ENCODE measurements at places on chromosomes 1 and 21.

- DNase-seq = peak; percentile 29
Observed at GRCh38 chr1:117658676-117659075, 52.8 kb downstream of the TENT5C start.

DNA sequence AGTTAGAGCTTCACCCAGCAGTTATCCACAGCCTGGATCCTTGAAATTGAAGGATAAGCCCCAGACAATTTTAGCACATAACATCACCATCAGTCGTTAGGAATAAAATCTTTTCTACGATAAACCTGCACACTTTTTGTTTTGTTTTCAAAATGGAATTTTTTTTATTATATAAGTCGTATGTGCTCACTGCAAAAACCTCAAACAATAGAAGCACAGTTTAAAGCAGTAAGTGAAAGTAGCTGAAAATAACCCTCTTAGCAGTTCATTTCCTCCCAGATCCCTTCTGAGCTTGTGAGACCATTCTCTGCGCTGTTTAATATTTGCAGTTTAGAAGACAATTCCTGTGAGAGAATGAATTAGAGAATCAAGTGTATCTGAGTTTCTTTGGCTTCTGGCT, 38.3 kb downstream of the ELK4 start:
- no peak for DNase-seq

DNA sequence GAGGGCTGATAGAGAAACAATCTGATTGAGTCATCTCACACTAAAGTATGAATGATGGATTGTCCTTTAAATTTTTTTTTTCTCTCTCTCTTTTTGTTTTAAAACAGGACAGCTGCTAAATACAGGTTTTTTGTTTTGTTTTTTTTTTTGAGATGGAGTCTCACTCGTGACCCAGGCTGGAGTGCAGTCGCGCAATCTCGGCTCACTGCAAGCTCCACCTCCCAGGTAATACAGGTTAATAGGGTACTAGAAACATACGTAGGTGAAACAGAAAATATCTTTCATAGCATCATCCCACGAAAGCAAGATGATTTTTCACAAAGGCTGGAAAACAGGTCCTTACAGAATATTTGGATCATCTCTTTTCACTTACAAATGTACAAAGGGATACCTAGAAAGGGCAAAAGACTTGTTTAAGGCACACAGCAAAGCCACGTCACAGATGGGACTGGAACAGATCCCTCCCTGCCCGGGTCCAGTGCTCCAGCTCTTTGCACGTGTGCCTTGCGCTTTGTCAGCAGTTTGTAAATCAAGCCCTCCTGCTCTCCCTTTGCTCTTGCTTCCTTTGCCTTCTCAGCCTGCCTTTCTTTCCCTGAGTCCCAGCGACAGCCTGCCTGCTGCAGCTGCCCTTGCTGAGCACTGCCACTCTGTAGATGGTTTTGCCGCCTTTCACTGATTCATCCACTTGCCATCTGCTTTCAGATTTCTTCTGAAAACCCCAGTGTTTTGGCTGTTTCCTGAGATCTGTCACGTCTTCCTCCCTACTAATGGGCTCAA, 171.3 kb upstream of the BEND5 start:
- no peak for DNase-seq

DNA sequence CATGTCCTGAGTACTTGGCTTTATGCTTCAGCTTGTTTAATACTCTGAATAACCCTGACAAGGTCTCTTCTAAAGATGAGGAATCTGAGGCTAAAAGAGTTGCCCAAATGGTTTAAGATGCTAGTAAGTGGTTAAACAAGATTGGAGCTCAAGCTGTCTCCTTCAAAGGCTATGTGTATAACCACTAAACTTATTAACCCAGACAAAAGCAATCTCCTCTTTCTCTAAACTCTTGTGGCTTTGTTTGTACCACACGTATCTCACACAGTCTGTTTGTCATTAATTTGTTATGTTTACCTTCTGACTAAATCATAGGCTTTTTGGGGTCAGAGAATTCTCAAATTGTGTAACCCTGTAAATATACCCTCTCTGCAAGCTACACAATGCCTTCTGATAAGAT, 89.9 kb downstream of the HMCN1 start:
- no peak for DNase-seq

- no peak for DNase-seq
Observed at GRCh38 chr1:145855426-145855948, 3.4 kb downstream of the PIAS3 start.

DNA sequence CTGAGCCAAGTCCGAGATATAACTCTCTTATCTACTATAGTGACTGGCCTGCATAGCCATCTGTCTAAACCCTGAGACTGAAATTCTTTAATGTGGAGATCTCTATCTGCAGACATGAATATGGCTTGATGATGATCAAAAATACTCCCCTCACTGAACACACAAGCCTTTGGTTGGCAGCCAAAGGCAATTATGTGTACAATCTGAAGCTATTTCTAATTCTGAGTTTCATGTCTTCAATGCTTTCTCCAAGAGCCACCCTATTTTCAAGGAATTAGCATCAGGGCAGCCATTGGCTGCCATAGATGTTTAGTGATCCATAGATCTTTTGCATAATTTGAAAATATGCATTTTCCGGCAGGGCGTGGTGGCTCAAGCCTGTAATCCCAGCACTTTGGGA, 168.2 kb downstream of the TGFB2 start:
- no peak for DNase-seq

GRCh38 chr1:64215576-64215975, 12.2 kb downstream of the UBE2U start:
- no peak for DNase-seq

- no peak for DNase-seq
Observed at GRCh38 chr1:7036386-7036785, 251.1 kb downstream of the CAMTA1 start.

DNA sequence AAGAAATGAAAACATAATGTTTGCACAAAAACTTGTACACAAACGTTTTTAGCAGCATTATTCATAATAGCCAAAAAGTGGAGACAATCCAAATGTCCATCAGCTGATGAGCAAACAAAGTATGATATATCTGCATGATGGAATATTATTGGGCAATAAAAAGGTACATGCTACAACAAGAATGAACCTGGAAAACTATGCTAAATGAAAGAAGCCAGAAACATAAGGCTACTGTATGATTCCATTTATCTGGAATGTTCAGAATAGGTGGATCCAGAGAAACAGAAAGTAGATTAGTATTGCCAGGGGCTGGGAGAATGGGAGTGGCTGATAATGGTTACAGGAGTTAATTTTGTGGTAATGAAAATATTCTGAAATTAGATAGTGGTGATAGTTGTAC, 19.0 kb downstream of the FBXO28 start:
- no peak for DNase-seq

DNA sequence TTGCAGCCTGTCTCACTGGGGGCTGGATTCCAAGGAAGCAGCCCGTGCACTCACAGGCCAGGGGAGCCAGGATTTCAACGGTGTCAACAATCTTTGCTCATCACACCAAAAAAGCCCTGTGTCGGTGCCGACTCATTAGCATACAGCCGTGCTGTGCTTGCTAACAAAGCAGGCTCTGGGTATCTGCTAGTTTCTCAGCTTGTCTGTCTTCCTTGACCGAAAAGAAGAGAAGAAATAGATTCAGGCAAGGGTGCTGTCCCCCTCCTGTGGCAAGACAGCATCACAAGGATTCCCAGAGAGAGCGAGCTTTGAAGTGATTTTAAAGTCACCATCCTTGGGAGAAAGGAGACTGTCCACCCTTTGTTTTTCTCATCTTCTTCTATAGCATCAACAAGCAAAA, 214.7 kb downstream of the SDCCAG8 start:
- DNase-seq = no peak

GRCh38 chr1:30412241-30413110, 310.9 kb downstream of the MATN1 start:
- no peak for DNase-seq

GRCh38 chr1:207811319-207811718, 59.5 kb downstream of the CD46 start:
- DNase-seq = no peak

GRCh38 chr1:114349891-114350605, 161.0 kb downstream of the TRIM33 start:
- DNase-seq = no peak

DNA sequence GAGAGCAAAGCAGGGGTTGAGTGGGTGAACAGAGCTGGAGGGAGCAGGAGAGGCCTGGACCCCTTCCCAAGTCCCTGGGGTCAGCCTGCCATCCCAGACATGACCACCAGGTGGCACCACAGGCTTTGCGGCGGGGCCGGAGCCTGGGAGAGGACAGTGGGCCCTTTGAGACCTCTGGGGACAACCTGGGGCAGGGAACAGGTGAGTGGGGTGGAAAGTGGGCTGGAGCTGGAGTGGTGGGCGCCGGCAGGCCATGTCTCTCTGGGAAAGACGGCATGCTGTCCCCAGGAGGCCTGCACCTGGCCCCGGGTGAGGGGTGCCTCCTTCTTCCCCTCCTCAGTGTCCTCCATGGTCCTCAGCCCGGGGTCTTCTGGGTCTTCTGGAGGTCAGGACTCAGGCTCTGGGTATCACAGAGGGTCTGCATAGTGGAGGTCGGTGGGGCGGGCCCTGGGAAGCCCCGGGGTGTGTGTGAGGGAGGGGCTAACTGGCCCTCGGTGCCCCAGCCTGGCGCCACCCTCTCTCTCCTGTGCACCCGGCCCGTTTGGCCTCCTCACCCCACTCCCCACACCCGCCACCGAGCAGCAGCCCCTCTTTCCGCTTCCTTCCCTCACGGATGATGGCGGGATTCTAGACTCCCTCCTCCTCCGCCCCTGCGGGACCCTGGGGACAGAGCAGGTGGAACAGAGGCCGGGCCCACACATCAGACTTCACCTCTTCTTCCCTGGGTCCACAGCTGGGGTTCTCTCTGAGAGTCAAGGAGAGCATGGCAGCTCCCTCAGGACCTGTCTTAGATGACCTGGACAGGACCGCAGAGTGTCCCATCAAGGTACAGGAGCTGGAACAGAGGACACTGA, 28.5 kb upstream of the PKP1 start:
- peak; percentile 35 for DNase-seq

GRCh38 chr21:45427331-45428271, 22.6 kb downstream of the COL18A1 start:
- no peak for DNase-seq

- DNase-seq = no peak
Observed at GRCh38 chr1:44037154-44037553, 5.9 kb upstream of the SLC6A9 start.

DNA sequence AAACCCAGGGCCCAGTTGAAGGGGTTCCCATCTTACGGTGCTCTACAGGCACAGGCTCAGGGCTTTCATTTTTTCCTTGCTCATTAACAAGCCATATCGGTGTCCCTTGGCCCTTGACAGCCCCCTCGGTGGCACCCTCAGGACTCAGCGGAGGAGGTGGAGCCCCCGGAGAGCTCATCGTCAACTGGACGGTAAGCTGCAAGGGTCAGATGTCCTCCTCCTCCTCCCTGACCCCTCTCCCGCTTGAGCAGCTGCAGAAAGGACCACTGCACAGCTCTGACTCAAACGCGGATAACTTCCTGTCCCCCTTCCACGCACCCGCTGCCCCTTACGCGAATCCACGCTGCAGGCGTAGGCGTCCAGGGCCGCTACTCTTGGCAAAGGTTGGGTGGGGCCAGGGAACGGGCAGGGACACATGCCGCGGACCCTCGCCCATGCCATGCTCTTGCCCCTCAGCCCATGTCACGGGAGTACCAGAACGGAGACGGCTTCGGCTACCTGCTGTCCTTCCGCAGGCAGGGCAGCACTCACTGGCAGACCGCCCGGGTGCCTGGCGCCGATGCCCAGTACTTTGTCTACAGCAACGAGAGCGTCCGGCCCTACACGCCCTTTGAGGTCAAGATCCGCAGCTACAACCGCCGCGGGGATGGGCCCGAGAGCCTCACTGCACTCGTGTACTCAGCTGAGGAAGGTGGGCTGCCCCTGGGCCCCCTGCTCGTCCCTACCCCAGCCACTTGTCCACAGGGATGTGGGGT, 14.7 kb downstream of the TMEM81 start:
- no peak for DNase-seq

DNA sequence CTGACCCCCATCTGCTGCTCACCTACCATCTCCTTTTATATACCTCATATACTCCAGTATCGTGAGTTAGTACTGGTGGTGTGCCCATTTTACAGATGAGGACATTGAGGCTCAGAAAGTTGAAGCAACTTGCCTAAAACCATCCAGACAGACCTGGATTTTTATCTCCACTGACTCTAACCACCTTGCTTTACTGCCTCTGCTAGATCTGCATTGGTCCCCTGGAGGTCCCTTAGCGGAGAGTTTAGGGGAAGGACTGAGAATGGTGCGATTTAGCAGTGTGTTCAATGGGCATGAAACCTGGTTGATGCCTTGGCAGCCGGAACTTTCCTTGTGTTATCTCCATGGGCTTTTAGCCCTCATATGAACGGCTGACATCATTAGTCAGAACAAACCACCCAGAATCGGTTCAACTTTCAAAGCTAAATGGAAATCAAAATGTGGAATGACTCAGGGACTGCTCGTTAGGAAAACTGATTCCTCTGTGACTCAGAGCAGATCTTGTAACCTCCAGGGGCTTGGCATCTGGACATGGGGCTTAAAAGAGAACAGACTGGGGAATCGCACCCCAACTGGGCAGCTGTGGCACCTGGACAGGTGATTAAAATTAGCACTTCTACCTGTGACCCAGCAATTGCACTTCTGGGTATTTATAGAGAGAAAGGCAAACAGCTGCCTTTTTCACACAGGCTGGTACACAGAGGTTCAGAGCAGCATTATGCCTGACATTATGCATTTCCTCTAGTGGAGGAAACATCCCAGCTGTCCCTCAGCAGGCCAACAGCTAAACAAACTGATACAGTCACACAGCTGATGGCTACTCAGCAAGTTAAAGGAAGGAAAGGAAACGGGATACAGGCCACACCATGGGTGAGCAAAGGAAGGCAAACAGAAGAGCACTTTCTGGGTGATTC, 25.3 kb downstream of the TMEM51 start:
- DNase-seq = no peak

- DNase-seq = no peak
Observed at GRCh38 chr1:104989012-104989411, 1239.3 kb downstream of the AMY1C start.

GRCh38 chr1:189669846-189670245, 807.8 kb downstream of the BRINP3 start:
- no peak for DNase-seq

GRCh38 chr1:53956308-53957168, 10.4 kb downstream of the LRRC42 start:
- DNase-seq = no peak

- no peak for DNase-seq
Observed at GRCh38 chr21:37146320-37147235, 73.5 kb downstream of the TTC3 start.

- no peak for DNase-seq
Observed at GRCh38 chr1:67560580-67561255, 124.3 kb upstream of the GADD45A start.

GRCh38 chr1:221174330-221174993, 295.2 kb downstream of the HLX start:
- no peak for DNase-seq

- no peak for DNase-seq
Observed at GRCh38 chr1:113255038-113255719, 135.1 kb upstream of the MAGI3 start.
